Activated CD4-positive, alpha-beta T cell treated with anti-CD3 and anti-CD28 coated beads, Interleukin-2, amount 50 U/mL, for 4 hours (primary cell): ENCODE measurements at places on chromosomes 4 and X.

DNA sequence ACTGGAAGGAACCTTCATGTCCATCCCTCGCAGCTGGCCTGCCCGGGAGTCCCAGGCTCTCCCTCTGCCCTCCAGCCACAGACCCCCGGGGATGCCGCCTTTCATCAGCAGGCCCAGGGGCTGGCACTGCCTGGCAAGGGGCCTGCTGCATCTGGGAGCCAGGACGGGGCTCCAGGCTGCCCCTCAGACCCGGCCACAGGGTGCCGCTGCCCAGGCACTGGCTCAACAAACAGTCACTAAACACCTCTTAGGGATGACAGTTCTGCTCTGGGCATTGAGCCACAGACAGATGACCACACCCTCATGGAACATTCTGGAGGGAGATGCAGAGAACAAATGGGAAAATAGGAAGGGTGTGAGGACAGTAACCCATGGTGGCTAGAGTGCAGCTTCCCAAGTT lies 109.3 kb downstream of the HMX1 start:
- DNase-seq: no peak

GRCh38 chrX:21735768-21736127 lies 22.2 kb downstream of the SMPX start:
- no peak for DNase-seq

- no peak for DNase-seq
Measured at GRCh38 chr4:2069986-2070385, 10.9 kb downstream of the NAT8L start.

DNA sequence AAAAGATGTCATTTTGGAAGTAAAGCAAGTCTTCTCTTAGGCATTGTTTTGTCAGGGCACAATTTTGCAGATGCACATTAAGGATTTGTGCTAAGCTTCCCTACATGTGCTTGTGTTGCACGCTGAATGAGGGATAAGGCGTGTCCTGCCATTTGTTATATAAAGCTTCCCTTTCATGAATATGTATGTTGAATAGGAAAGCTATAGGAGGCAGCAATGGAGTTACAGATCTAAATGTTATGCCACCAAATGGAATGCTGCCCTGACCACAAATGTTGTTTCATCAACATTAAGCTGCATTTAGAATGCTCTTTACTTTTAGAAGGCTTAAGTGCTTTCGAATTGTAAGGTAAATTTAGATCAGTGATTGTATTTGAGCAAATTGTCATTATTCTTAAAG lies 20.9 kb downstream of the SGMS2 start:
- no peak for DNase-seq

- no peak for DNase-seq
Measured at GRCh38 chr4:38590046-38590445, 74.0 kb upstream of the KLF3 start.

- DNase-seq: no peak
Measured at GRCh38 chr4:14729282-14730000, 272.8 kb upstream of the CPEB2 start.

GRCh38 chr4:173415885-173416653 lies 17.2 kb upstream of the SCRG1 start:
- DNase-seq: no peak
